ENCODE measurements at places on chromosomes 16 and 17. TPM values are rescaled to one million over a fixed set of nuclear protein-coding genes. Genes with fewer than 3 reads are reported as not detected.

The DNAAF1 gene
- total RNA-seq = 0.46 TPM

The GCGR gene
- total RNA-seq = 0.47 TPM

The HYDIN gene
- 0.48 TPM for total RNA-seq

The CACNG3 gene
- not detected for total RNA-seq

The QPRT gene
- total RNA-seq = 0.53 TPM

The CDR2L gene
- total RNA-seq = 75.0 TPM

The CIAPIN1 gene
- total RNA-seq = 99.4 TPM

The BIRC5 gene
- 95.0 TPM for total RNA-seq

The LPCAT2 gene
- total RNA-seq = 7.0 TPM

The RHBDL3 gene
- total RNA-seq = 4.6 TPM

The STX1B gene
- 1.4 TPM for total RNA-seq

The TXNDC17 gene
- total RNA-seq = 410 TPM

The KRT9 gene
- not detected for total RNA-seq

The BAIAP3 gene
- total RNA-seq = 1.6 TPM

The NPIPB9 gene
- total RNA-seq = 1.7 TPM

The GPR179 gene
- total RNA-seq = 0.03 TPM

The METTL22 gene
- 24.4 TPM for total RNA-seq

The PRSS33 gene
- not detected for total RNA-seq

The LMF1 gene
- total RNA-seq = 14.3 TPM

The TBC1D3I gene
- 0.10 TPM for total RNA-seq

The CLEC18C gene
- 0.08 TPM for total RNA-seq

The ACADVL gene
- total RNA-seq = 384 TPM

The ASGR2 gene
- not detected for total RNA-seq

The PSMD11 gene
- total RNA-seq = 192 TPM

The SULT1A1 gene
- total RNA-seq = 5.2 TPM

The AOC3 gene
- total RNA-seq = 1.4 TPM

The SMIM5 gene
- 1.1 TPM for total RNA-seq

The HOXB8 gene
- 5.8 TPM for total RNA-seq

The TBX4 gene
- total RNA-seq = 0.12 TPM

The FDXR gene
- 74.4 TPM for total RNA-seq

The PITPNM3 gene
- 2.1 TPM for total RNA-seq

The CCDC40 gene
- total RNA-seq = 7.5 TPM

The CORO6 gene
- 4.7 TPM for total RNA-seq

The HSF4 gene
- 13.3 TPM for total RNA-seq

The RPL13 gene
- total RNA-seq = 4,228 TPM

The HAS3 gene
- 37.5 TPM for total RNA-seq

The GUCY2D gene
- 0.41 TPM for total RNA-seq

The ALDOC gene
- 1.3 TPM for total RNA-seq

The FAHD1 gene
- 49.0 TPM for total RNA-seq

The AARS1 gene
- total RNA-seq = 87.4 TPM

The ABCC12 gene
- total RNA-seq = 0.05 TPM

The CMTM2 gene
- total RNA-seq = not detected

The DPEP2 gene
- total RNA-seq = not detected

The CD300LB gene
- 0.03 TPM for total RNA-seq

The CYGB gene
- total RNA-seq = 1.6 TPM

The CTRL gene
- 1.5 TPM for total RNA-seq

The DHRS7C gene
- total RNA-seq = not detected

The TBC1D3G gene
- total RNA-seq = not detected

The ADAMTS18 gene
- total RNA-seq = not detected

Measured in A549 treated with Hydrocortisone at 1 μM for 4 hours (cell line).